Caki2 (cell line): ENCODE measurements at places on chromosomes 4 and X.

DNA sequence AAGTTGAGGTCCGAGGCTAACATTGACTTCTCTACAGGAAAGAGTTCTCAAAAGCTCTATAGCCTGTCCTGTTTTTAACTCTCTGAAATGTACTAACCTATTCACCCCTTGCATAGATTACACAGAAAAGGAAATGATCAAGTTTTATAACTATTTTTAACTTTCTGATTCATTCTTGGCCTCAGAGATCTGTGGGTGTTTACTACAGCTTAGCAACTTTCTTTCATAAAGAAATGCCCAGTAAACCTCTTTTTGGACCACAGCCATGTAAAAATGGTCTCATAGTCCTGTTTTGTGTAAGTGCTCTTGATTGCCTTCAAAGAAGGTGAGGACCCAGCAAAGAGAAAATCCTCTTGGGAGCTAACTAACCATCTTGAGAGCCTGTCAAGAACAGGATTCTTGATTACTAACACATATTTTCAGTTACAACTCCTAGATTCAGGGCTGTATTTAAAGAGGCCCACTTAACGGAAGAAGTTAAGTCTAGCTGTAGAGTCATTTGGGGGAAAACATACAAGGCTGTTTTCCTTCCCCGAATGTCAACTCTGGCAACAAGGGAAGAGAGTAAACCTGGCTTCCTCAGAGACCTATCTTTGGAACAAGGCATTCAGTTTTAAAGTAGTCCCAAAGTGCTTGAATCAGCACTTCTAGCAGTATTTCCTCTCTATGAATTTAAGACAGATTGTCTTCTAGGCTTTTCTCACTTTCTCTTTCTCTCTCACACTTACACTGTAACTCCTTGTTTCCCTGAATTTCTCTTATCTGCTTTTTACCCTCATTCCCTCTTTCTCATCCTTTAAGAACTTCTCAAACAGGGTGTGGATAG is 78.2 kb downstream of the IL21 start:
- no peak for DNase-seq

DNA sequence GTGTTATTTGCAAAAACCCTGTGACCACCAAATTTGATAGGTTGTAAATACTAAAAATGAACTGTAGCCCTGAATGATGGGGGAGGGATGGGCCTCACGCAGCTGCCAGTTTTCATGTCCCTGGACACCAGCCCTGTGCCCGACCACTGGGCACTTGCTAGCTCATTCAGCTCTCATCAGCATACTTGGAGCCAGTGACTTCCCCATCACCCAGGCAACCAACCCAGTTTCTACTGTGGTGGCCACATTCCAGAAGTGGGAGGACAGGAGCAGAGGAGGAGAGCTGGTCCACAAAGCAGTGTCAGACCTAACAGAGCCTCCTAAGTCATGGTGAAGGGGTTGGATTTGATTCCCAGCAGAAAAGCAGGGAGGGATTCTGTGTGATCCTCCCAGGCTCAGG is 128.2 kb downstream of the CPEB2 start:
- no peak for DNase-seq

DNA sequence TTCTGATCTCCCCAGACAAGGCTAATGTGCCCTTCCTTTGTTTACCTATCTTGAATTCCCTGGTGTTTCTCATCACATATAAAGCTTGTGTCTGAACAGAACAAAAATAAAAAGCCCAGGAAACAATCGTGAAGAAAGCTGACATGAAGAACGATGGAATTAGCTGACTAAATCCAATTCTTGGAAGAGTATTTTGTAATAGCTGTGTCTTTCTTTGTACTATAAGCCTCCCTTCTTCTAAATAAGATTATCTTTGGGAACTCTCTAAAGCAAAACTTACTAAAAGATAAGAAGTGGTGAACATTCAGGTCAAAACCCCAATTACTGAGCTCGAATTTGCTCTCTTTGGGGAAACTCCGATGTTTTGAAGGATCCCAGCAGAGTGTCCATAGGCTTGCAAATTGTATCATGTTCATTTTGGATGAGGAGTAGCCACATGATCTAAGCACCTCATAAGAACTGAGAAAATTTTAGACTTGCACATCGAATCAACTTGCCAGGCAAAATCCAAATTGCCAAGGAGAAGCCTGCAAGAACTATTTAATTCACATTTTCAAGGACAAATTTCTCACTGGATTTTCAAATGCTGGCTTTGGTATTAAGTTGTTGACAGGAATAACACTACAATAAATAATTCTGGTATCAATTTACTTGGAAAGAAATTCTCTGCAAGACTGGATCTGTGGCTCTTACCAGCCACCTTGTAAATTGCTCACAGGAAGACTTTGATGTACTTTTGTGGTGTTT is 106.2 kb downstream of the LNX1 start:
- no peak for DNase-seq

GRCh38 chr4:53101191-53101581 is 239.1 kb downstream of the RASL11B start:
- DNase-seq, result no peak

DNA sequence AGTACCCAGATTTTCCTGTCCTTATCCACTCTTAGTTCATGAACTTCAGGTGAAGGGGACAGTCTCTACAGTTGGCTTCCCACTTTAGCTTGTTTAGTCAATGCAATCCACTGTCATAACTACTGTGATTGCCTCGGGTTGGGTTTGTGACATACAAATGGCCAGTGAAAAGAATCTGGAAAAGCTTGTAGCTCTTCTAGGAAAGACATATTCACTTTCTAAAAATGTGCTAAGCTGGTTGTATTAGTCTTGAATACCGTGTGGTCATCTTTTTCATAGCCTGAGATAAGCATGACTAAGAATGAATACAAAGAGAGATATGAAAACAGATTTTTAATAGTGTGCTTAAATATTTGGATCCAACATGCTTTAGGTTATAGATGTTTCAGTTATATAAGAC is 1443.5 kb upstream of the IGFBP7 start:
- no peak for DNase-seq

DNA sequence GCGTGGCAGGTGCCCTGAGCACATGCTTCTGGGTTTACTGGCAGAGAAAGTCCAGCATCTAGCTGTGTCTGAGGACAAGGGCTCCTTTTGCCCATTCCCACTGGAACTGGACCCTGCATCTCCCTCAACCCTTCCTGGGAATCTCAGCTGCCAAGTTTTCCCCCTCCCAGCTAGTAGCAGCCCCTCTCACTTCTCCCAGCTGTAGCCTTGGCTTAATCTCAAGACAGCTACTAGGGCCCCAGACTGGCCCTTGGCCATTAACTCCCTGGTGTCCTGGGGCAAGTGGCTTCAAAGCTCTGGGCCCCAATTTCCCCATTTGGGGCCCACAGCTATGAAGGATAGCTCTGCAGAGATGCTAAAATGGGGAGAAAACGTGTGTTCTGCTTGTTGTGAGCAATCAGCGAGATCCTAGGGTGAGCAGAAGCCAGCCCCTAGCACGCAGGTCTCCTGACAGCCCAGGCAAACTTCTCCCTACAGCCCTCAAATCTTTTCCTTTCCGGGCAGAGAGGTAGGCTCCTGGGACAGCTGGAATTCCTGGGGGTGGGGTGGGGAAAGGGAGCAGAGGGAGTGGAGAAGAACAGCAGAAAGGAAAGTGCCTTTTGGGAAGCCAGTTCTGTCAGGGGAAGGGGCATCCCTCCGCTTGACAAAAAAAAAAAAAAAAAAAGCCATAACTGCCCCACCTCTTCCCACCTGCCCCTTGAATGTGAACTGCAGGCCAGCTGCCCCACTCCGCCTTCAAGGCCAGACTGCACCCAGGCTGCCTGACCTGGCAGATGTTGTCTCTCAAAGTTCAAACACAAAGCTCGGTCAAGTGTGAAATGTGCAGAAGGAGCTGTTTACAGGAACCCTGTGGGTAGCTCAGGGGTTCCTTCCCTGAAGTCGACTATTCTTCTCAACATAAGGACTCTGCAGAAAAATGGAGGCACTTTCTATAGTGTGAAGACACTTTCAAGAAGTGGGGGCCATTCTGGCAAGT is 16.6 kb downstream of the FGD1 start:
- DNase-seq, result no peak

DNA sequence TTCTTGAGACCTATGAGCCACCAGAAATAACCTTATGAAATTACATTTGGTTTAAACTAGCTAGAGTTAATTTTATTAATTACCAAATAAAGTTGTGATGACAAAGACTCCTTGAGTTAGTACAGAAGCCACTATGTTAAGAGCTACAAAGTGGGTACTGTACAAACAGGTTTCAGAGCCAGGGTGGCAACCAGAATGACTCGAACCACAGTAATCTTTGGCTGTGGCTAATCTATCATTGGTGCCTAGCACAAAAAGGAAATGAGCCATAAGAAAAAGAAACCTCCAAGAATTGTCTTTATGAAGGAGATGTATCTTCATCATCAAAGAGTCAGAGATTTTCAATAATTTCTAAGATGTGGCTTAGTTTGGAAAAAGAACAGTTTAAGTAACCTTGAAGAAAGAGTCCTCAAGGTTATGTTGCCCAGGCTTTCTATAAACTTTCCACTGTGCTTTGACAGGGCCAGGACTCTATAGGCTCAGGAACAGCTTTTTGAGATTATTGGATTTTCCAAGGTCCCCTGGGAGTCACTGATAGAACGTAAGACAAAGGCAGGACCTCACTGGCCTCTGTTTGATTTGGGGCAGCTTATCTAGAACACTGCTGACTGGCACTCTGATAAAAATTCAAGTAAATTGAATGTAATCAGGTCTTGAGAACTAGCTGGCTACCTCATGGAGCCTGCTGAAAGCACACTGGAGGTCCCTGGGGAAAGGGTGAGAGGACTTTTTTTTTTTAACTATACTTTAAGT is 777.7 kb downstream of the STIM2 start:
- DNase-seq, result no peak

DNA sequence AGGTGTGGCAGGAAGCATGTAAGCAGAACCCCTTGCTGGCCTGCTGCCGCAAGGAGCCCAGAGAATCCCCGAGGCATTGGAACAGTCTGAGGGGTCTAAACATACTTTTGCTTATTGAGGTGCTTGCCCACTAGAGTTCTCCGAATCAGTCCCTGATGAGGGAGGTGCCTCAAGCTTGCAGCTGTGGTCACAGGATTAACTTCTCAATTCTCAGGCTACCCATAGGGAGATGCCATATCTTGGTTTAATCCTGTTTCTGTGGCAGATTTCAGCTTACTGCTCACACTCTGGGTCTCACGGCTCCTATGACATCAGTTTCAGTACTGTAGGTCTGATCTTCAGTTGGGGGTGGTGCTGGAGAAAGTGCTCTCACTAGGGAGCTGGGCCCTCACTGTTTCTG is 39.9 kb downstream of the CCNG2 start:
- no peak for DNase-seq
